ENCODE measurements at places on chromosomes 1 and 21.

DNA sequence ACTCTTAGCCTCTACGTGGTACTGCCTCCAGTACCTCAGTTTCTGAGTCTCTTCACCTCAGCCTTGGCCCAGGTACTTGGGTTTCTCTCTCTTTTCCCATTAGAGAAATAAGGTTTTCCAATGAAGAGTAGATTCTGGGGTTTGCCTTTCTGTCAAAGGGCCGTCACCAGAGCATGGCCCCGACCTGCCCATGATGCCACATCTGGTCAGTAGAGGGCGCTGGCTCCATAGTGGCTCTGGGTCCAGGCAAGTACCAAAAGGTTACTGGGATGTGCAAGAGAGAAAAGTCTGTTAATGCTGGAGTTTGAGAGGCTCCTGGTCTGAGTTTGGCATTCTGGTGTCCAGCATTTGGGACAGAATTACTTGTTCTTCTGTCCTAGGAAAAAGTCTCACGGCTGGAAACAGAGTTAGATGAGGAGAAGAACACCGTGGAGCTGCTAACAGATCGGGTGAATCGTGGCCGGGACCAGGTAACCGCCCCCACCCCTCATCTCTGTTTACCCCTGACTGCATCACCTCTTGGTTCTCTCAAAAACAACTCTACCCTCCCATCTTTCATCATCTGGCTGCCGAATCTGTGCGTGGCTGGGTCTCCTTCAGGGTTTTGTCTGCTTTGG lies 5.3 kb upstream of the TUFT1 start:
- DNase-seq: peak; percentile 52

DNA sequence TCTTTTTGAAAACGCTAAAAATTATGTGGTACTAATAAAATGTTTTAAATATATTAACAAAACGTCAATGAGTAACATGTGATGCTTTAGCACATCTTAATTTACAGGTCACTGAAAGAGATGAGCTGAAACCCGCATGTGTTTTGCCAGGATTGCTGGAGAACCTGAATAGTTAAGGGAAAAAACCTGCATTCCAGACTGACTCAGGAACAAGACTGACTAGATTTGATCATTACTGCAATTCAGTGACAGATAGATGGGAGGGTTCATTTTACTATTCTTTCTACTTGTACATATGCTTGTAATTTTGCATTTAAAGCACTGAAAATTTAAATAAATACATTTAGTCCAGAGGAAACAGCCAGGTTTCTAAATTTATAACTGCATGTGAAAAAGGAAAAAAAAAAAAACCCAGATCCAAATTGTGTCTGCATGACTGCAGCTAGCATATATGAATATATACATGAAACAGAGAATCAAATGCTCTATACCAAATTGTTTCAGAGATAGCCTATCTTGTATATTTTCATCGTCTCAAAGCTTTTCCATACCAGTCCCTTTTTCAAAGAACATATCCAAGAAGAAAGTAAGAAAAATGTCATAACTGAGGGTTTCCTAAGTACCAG lies 71.7 kb downstream of the APP start:
- DNase-seq: no peak

DNA sequence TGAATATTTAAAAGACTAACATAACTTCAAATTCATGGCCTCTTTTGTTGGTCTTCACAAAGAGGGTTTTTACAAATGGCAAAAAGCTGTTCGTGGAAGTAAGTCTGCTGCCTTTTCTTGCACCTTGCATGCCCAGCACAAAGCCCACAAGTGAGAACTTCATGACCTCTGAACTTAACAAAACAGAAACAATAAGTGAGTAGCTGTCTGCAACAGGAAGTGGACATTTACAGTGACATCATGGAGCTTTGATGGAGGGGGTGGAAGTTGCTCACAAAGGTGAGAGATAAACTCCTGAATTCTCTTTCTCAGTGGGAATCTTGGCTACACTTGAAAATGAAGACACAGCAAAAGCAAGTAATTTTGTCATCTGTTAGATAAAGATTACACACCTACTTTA lies 303.3 kb upstream of the DEPDC1 start:
- DNase-seq: no peak

- no peak for DNase-seq
Observed at GRCh38 chr21:26710155-26710554, 135.1 kb downstream of the ADAMTS1 start.

GRCh38 chr1:89286549-89287180 lies 14.0 kb upstream of the GBP5 start:
- no peak for DNase-seq

DNA sequence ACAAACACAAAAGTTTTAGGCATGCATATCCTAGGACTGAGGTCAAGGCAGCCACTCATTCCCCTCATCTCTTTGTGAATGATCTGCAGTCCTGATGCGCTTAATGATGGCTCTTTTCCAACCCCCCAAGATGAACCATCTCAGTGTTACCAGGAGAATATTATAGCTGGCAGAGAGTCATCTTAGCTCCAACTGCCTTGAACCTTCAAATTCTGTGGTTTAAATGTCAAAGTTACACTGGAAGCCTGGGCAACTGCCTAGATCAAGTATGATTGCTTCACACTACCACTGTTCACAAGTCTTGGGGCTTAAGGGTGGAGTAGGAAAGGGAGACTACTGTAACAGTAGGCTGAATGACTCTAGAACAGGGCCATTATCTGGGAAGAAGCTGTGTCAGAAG lies 8.0 kb upstream of the MYBPHL start:
- DNase-seq: no peak

GRCh38 chr1:157292302-157292701 lies 154.1 kb upstream of the ETV3 start:
- no peak for DNase-seq

DNA sequence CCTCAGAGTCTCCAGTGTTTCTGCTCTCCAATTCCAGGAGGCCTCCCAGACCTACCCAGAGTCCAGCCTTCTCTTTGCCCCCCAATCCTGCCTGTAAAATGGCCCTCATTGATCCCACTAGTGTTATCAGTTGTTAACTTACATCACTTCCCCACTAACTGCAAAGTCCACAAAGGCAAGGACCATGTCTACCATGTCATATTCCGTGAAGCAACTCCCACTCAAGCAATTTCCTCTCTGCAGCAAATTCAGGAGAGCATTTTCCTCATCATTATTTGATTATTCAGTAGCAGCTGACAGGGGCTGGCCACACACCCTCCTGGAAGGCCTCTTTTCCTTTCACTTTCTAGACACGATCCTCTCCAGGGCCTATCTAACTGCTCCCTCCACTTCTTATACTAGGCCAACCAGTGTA lies 153.5 kb downstream of the RERE start:
- no peak for DNase-seq

DNA sequence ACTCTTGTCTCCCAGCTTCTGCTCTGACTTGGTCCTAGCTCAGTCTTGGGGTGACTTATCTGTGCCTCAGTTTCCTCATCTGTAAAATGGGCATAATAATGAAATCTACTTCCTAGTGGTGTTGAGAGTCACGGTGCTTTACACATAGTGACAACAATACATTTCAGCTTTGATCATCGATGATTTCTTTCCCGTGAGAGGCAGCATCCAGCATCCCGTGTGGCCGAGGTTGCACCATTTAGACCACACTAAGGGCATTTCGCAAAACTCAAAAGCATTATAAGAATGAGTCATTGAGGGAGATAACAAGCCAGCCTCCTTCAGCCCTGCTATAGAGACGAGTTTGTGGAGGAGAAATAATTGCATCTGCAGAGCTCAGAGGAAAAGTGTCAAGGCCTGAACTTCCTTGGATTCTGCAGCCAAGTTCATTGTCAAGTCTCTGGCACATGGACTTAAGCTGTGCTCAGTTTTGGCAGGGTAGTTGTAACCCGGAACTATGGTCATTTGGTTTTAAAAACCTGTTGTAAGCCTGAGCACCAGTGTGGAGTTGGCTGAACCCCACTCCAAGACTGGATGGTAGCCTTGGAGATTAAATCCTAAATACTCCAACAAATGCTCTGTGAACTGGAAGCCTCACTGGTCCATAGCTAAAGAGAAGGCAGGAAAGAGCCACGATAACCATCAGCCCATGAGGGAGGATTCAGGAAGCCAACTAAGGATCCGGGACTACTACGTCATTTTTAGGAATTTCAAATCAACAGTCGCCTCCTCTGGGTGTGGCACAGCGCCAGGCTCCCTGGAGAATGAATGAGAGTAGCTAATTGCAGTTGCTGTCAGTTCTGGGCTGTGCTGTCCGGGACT lies 64.2 kb downstream of the TCP10L start:
- DNase-seq: no peak

- DNase-seq: no peak
Observed at GRCh38 chr1:155175281-155175926, 1.8 kb downstream of the TRIM46 start.

DNA sequence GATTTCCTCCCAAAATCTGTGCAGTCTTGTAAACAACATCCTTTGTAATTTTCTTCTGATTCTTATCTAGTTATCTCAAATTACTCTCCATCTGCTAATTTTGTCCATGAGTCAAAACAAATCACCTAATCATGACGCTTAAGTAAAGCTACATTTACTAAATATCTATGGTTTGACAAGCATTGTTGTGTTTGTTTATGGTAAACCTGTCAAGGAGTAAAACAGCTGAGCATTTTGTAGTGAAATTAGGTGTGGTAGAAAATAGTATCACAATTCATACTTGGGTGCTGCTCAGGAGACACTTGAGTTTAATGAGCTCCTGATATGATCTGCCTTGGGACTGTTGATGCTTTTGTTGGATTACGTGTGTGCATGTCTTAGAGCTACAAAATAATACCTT lies 11.6 kb downstream of the TIPRL start:
- DNase-seq: no peak

- no peak for DNase-seq
Observed at GRCh38 chr1:8031176-8031785, 5.2 kb upstream of the ERRFI1 start.

GRCh38 chr1:24321697-24322469 lies 2.7 kb downstream of the GRHL3 start:
- peak; percentile 39 for DNase-seq

DNA sequence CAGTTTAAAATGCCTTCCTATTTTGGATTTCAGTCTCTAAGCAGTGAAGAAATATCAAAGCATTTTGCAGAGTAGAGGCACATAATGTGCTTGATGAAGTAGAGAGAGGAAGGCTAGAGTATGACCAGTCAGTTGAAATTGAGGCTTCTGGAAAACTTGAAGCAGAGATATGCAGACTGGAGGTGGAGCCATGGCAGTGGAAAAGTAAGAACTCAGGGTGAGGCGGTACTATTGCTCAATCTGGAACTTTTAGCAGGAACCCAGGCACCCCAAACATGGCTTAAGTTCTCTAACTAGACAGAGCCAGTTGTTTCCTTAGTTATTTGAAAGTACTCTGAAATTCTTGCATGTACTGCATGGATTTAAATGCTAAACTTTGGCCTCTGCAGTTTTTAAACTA lies 288.6 kb downstream of the HHAT start:
- no peak for DNase-seq

- no peak for DNase-seq
Observed at GRCh38 chr1:186014370-186015037, 280.3 kb downstream of the HMCN1 start.

DNA sequence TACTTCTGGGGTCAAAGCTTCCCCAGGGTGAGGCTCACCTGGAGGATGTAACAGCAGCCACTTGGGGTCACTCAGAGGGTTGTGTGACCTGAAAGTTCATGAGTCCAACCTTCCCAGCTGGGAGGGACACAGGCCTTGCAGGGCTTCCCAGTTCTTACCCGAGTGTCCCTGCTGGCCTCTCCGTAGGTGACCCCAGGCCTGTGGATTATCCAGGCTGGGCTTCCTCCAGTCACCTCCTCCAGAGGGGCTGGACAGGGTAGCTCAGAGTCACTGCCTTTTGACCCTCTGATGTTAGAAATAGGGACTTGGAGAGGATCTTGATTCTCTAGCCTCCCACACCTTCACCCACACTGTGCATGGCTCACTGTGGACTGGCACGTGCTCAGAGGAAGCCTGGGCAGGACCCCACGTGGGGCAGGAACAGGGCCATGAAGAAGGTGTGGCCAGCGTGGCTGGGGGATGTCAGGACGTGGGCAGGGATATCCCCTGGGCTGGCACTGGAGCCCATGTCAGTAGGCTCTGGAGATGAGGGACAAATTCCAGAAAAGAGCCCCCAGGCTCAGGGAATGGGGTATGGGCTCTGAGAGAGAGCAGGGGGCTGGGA lies 131.8 kb downstream of the ACTL8 start:
- no peak for DNase-seq

DNA sequence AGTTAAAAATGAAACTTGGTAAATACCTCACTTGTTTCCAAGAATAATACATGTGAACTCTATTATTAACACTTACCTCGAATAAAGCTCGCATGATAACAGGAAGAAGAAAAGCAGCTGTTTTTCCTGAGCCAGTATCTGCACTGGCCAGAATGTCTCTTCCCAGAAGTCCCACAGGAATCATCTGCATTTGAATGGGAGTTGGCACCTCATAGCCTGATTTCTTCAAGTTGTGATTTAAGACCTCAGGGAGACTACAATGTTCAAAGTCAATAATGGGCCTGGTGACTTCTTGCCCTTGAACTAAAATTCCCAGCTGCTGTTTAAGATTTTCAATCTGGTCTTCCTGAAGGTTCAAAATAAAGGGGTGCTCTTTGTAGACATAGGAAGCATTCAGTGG lies 3.8 kb downstream of the DDX59 start:
- DNase-seq: no peak

- DNase-seq: no peak
Observed at GRCh38 chr1:221439747-221440501, 302.0 kb downstream of the DUSP10 start.

GRCh38 chr1:75543705-75544104 lies 67.2 kb downstream of the SLC44A5 start:
- DNase-seq: no peak

DNA sequence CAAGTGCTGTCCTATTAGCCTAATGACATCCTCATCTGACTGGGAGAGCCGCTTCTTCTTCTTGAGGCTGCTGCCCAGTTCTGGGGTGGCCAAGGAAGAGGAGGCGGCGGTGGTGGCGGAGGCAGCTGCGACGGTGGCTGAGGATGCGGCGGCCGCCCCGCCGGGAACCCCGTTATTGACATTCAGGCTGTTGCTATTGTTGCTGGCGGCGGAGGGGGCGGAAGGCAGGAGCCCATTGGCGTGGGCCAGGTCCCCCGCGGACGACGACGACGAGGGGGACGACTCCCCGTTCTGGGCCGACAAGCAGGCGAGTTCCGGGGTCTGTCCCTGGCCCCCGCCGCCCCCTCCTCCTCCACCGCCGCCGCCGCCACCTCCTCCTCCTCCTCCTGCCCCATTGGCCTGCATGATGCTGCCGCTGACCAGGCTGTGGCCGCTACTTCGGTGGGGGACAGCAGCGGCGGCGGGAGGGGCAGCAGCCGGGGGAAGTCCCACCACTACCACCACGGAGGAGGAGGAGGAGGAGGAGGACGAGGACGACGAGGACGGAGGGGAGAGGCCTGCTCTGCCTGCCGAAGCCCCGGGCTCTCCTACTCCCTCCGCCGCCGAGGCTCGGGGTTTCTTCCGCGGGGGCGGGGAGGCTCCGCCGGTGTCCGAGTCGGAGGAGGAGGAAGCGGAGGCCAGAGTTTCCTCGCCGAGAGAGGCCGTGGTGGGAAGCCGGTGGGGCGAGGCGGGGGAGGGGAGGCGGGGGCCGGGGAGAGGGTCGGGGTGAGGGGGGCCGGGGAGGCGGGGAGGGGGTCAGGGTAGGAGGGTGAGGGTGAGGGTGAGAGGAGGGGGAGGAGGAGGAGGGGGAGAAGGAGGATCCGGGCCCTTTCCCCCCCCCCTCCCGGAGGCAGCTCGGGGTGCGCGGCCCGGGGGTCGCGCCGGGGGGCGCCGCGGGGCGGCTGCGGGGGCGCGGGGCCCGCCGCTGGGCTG lies 610 bp downstream of the WDR26 start:
- peak; percentile 27 for DNase-seq

- no peak for DNase-seq
Observed at GRCh38 chr1:237972186-237972585, 81.5 kb upstream of the ZP4 start.
